ENCODE measurements at places on chromosomes 5 and 9.

DNA sequence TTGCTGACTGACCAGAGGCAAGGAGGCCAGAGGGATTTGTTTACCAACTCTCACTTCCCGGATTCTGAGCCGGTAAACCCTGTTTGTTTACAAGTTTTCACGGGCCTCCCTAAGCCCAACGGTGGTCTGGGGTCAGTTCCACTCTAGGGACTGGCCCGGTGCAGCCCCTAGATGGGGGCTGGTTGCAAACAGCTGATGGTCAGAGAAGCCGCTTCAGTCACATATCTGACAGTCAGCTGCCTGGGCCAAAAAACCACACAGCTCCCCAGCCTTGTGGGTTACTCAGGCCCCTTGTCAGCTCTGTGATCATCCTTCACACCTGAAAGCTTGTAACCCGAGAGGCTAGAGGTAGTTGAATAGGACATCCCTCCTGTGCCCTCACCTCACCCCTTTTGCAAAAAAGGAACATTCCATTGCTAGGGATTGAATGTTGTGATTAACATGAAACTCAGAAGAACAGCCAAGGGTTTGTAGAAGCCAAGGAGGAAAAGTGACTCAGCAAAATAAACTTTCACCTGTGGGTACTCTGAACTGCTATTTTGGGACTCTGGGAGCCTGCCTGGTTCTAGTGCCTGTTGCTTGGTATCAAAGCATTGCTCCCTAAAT is 40.4 kb downstream of the SAR1B start:
- no peak for DNase-seq

DNA sequence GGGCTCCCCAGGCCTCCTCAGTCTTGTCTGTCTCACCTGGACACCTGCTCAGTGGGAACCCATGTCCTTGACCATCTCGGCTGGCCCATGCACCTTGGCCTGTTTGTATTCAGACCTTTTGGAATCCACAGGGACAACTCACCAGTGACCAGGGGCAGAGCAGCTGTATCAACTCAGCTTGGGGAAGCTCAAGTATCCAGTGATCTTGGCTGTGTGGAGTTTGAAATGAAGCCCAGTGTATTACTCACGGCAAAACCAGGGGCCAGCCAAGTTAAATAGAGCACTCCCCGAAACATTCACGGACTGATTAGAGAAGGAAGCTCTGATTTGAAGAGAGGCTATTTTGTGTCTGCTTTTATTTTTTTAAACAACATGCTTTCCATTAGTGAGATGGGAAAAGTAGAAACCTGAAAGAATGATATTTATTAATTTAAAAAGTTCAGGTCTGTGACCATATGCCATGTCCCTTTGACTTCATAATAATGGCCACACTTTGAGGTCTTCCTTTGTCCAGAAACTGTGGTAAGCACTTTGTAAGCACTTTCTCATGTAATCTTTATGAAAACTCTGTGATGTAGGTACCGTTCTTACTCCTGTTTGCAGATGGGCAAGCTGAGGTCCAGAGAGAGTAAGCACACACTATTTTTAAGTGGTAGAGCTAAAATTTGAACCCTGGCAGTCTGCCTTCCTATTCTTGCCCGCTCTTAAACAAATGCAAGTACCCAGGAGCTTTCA is 656.5 kb downstream of the BNC2 start:
- peak; percentile 95 for DNase-seq

GRCh38 chr9:3656224-3656623 is 130.4 kb upstream of the RFX3 start:
- no peak for DNase-seq

DNA sequence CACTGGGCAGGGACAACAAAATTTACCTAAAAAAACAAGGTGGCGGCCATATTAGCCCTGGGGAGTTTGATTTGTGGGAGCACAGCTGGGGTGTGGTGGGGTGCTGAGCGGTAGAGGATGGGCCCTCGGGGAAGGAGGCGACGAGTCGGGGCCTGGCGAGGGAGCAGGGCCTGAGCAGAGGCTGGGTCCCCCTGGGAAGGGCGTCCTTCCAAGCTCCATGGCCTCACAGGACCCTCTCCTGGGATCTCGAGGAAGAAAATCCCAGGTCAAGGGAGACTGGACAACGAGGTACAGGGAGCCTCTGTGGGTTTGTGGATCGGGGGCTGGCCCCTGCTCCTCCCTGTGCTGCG is 165.5 kb downstream of the CACNA1B start:
- no peak for DNase-seq

DNA sequence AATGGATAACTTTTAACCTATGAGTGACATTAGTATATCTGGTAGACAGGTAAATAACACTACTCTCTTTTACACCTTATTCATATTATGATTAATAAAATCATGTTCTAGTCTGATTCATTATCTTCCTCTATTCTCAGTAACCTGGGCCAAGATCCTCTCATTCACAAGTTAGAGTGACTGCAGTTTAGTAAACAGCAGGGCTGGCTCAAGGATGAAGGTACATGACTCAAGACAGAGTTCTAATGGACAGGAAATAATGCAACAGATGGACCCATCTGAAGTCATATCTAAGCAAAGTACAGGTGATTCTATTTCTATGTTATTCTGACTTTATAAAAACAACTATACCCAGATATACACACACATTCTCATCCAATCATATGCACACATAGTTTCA is 582.5 kb upstream of the CDH18 start:
- DNase-seq = no peak

DNA sequence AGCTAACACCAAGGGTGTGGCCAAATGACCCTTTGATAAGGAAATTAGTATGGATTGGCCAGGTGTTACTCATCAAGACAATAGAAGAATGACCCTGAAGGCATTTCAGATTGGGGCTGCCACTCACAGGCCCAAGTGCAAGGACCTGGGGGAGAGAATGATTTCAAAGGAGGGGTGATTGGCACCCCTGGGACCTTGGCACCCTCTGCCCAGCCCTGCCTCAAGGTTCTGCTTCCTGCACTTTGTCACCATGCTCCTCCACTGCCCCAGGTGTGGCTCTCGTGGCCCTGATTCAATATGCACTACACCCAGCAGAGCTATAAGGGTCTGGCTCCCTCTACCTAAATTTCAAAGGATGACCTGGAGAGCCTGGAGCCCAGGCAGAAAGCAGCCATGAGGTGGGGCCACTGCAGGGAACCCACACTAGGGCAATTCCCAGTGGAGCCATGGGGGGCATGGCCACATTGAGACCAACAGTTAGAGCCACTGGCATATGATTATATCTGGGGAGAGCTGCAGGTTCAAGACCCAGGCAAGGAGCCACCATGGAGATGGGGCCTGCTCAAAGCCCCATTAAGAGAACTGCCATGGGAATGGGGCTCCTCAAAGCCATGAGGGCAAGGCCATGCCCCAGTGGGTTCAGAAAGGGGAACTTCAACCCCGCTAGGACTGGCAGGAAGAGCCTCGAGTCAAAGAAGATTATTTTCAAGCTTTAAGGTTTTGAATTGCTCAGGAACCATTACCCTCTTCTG is 93.0 kb downstream of the CEMIP2 start:
- DNase-seq = no peak

DNA sequence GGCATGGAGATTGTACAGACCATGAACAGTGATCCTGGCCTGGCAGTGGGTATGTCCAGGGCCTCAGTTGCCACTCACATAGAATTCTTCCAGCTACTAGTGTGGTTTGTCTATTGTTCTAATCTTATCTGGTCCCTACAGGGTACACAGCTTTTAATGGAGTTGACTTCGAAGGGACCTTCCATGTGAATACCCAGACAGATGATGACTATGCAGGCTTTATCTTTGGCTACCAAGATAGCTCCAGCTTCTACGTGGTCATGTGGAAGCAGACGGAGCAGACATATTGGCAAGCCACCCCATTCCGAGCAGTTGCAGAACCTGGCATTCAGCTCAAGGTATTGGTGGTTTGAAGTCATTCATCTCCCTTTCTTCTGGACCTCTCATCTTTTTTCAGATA is 43.8 kb downstream of the THBS4 start:
- DNase-seq = no peak

DNA sequence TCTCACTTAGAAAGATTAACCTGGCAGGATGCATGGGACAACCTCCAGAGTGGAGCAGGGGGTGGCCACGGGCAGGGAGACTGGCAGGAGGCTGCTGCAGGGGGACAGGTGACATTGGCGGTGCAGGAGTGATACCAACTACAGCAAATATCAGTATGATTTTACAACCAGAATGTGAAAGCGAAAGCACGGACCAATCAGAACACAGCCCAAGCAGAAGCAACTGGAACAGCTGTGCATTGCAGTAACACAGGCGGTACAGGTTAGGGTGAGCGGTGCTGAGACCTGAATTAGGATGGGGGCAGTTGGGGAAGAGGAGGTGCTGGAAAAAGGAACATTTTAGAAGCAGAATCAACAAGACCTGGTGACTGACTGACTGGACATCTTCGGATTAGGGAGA is 29.3 kb downstream of the POLR1E start:
- DNase-seq = no peak

DNA sequence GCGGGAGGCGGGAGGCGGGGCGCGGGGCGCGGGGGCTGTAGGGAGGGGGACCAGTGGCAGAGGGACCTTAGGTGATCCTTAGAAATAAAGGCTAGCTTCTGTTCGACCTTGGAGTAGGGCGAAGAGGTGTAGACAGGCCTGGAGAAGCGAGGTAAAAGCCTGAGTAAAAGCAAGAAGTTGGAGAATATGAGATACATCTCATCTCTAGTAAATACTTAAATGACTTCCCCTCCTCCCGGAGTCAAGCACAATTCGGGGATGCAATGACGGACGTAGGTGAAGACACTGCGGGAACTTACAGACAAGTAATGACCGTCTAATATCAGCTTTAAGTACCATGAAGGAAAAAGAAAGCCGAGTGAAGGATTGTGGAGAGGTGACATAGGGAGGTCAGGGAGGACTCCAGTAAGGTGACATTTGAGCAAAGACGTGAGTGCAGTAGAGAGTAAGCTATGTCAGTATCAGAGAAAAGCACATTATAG is 466 bp downstream of the SMC2 start:
- DNase-seq = no peak

DNA sequence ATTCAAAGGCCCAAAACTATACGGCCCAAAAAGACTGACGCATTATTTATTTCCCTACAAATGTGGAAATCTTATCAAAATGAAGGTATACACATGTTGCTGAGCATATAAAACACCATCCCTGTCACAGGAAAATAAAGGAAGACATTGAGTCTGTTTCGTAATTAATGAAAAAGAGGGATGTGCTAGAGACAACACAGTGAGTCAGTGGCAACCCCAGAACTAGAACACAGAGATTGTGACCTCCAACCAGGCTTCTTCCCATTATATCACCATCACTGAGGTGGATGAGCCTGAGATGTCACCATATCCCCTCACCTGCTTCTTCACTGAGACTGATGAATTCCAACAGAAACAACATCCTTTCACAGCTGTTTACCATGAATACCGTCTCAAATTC is 3.8 kb downstream of the NDUFA8 start:
- no peak for DNase-seq

DNA sequence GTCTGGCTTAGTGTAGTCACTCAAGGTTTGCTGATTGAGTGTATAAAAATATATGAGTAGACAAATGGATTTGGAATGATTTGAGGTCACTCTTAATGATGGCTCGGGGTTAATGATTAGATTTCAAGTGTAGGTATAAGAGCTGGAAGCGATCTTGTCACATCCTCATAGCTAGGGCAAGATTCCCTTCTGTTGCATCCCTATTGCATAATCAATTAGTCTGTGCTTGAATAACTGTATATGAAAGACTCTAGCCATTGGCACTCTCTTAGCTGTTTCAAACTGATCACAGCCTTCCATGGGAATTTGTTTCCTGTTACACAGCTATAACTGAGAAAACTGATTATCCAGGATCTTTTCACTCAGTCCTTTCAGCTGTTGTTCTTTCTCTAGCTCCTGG is 811.6 kb downstream of the TLE4 start:
- no peak for DNase-seq

GRCh38 chr5:163276466-163276865 is 160.9 kb upstream of the CCNG1 start:
- DNase-seq = no peak

GRCh38 chr5:109718216-109718615 is 28.5 kb downstream of the MAN2A1 start:
- no peak for DNase-seq

DNA sequence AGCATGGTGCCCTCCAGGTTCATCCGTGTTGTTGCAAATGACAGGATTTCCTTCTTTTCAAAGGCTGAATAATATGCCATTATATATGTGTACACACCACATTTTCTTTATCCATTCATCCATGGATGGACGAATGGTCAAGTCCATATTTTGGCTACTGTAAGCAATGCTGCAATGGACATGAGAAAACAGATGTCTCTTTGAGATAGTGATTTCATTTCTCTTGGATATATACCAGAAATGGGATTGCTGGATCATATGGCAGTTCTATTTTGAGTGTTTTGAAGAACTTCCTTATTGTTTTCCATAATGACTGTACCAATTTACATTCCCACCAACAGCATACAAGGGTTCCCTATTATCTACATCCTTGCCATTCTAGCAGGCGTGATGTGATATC is 67.9 kb downstream of the TEK start:
- no peak for DNase-seq

DNA sequence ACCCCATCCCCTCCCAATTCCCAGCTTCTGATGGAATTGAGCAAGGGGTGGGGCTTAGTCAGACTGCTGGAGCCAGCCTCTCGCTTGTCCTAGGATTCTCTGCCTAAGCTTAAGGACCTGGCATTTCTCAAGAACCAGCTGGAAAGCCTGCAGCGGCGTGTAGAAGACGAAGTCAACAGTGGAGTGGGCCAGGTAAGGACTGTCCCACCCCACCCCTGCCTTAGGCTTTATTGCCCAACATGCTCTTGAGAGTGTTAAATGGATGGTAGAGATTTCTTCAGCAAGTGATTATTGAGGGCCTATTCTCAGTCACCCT is 1.1 kb downstream of the SLC35A4 start:
- no peak for DNase-seq

GRCh38 chr9:107222020-107222522 is 61.0 kb upstream of the RAD23B start:
- no peak for DNase-seq

- DNase-seq = no peak
Observed at GRCh38 chr9:114155995-114156656, 789 bp downstream of the COL27A1 start.

DNA sequence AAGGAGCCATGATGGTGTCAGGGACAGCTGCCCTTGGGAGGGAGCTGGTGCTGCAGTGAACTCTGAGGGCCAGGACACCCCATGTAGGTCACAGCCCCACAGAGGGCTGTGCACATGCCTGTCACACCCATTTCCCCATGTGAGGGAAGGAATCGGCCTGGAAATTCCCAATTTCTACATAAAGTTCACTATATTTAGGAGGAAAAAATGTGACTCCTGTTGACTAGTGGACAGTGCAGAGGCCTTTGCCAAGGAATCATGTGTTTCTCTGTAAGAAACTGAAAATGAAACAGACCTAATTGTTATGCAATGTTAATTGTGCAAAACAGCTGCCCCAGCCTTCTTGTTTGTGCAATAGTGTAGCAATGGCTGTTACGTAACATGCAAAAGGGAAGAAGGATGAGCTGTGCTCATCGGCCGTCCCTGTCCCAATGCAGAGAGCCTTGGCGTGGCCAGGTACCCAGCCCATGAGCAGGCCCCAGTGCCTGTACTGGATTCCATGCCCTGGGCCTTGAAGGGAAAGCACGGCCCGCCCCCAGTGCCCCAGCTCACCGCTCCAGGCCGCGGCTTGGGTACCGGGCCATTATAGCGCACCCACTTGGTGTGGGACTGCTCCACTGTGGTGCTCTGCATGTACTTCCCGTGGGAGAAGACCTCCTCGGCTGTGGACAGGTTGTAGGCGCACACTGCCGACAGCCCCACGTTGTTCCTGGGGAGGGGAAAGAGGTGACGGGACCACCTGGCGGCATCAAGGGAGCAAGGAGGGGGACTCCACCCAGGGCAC is 70.0 kb downstream of the SECISBP2 start:
- peak; percentile 5 for DNase-seq

Data from non-pigmented ciliary epithelial cell (primary cell).